NCI-H2029 treated with DMSO at 0.1 percent for 48 hours (cell line): ENCODE measurements at places on chromosomes 5 and 9.

DNA sequence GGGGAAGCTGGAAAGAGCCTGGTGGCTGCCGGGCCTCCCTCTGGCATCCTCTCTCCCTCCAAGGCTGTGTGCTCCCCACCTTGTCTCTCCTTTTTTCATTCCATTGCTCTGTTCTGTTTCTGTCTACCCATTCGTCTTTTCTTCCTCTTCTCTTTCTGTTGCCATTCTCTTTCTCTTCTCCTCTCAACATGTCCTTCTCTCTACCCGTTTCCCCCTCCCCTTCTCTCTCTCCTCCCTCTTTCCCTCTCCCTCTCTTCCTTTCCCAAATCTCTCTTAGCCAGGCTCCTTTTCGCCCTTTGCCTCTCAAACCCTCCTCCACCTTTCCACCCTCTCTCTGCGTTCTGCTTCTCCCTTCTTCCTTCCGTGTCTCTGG is 19.4 kb upstream of the KCNIP1 start:
- DNase-seq, result no peak

DNA sequence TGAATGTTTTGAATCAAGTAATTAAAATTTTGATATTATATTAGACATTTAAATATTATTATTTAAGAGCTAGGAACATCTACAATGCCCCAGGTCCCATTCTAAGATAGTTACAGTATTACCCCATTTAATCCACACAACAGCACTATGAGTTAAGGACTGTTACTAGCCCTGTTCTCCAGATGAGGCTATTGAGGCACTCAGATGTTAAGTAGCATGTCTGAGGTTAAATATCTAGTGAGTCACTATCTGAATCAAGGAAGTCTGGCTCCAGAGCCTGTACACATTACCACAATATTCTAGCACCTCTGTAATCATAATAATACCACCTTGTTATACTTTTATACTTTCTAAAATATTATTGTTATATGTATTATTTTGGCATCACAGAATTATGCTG is 304.6 kb downstream of the PDE4D start:
- no peak for DNase-seq

DNA sequence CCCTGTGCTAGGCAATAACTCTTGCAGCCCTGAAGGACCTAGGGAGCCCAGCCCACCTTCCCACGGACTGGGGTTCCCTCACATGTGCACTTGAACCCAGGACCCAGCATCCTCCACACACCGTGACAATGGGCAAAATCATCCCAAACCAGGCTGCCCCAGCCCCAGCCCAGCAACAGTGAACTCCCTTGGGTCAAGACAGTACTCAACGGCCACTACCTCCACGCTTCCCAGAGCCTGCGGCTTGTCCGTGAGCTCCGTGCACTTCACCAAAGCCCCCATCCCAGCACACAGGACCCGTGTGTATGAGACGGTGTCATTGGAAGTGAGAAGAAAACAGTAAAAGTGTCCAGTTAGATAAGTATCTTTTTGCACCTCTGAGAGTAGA is 55.8 kb downstream of the IPPK start:
- no peak for DNase-seq

- DNase-seq, result no peak
Observed at GRCh38 chr9:73007966-73008672, 55.3 kb upstream of the ALDH1A1 start.

DNA sequence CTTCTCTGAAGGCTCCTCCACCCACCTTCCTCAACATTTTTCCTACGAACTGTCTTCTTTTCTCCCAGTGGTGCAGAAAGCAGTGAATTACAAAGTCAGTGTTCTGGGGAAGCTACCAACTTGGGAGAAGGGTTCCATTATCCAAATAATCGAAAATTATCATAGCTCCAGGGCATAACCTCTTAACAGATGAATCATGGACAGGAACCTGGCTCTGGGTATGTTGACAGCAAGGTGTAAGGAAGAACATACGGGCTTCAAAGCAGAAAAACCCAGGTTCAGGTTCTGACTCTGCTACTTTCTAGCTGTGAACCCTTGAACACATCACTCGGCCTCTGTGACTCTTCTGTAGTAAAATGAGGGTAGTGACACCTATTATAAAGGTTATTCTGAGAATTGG is 351.3 kb downstream of the ENC1 start:
- DNase-seq, result no peak

- no peak for DNase-seq
Observed at GRCh38 chr9:107155244-107155817, 127.7 kb upstream of the RAD23B start.

DNA sequence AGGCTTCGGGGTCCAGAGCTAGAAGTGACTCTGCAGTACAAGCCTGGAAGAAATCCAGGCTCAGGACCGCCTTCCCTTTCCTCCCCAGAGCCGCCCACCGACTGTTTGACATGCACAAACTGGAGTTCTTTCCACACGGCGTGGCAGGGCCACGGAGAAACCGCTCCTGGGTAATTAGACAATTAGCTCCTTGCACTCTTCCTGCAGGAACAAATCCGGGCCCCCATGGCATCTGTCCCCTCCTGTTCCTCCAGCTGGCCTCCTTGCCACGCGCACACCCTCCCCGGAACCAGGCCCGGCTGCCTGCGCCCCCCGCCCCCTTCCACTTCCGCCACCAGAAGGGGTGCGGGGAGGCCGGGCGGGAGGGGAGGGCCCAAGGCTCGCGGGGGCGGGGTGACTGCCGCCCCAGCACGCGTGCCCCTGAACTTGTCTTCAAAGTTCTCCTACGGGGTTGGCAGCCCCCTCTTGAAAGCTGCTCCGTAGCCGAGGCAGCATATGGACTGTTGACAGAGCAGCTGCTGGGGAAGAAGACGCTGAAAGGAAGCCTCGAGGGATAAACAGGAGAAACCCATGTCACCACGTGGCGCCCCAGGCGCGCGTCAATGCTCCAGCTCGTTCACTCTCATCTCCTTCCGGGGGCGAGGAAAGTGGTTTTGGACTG is 74.3 kb downstream of the SEC61B start:
- peak; percentile 7 for DNase-seq

DNA sequence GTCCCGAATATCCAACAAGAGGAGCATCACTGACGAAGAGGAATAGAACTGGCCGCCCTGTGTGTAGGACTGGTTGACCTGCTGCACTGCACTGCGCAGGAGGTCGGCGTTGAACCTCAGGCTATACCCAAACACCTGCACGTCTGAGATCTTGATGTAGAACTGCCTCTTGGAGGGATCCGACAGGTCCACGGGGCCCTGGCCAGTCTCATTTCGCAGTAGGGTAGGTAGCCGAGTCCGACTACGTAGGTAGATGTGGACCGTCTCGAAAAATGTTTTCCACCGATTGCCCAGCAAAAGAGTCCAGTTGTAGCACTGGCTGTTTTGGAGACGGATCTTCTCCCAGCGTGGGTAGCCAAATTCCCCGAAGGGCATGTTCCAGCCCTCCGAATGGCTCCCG is 202.0 kb downstream of the BRINP1 start:
- no peak for DNase-seq

DNA sequence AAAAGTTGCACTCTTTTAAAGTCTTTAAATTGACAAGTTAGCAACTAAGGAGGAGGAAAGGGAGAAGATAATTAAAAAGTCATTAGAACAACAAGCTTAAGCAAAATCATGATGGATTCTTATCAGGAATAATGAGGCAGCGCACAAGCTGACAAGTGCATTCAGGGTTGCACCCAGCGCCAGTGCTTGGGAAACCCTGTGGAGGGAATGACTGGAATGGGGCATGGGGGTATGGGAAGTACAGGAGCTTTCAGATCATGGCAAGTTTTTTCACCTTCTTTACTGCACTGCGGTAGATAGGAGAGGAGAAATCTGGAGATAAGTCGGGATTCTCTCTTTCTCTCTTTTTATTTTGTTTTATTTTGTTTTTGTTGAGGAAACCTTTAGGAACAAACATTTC is 117.9 kb upstream of the CKMT2 start:
- DNase-seq, result no peak

DNA sequence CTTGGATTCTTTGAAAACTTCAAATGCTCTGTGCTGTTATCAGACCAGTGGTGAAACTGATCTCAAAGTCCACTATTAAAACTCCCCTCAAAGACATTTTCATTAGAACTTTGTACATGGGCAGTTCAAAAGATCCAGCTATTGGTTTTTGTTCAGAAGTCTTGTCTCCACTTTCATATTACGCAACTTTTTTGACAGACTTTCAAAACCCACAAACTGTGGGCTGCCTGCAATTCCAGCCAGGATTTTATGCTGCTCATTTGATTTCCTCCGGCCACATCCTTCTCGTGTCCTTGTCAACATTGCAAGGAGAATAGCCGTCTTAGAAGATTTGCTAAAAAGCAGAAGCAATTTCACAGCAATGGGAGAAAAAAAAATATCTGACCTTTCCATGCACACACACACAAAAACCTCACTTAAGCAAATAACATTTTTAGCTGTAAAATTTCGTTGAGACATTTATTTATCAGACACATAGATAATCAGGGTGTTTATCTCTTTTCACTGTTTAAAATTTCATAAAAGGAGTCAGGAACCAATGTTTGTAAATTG is 1990.5 kb downstream of the MAT2B start:
- no peak for DNase-seq
